ENCODE measurements at places on chromosomes 2 and 18.

DNA sequence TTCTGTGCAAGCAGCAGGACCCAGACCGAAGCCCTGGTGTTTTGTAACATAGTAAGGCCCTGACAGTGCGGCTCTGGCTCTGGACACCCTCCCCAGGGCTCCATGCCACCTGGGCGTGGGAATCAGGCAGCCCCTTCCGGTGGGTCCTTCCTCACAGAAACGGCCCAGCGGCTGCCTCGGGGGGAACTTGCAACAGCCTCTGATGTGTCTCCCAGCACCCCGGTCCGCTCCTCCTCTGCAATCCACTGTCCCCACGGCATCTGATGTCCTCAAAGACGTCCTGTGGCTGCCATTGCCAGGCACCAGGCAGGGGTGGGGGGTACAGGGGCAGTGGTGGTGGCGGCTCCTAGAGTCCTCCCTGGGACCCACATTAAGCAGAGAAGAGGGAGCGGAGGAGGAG lies 58.8 kb downstream of the CENPO start:
- no peak for DNase-seq

DNA sequence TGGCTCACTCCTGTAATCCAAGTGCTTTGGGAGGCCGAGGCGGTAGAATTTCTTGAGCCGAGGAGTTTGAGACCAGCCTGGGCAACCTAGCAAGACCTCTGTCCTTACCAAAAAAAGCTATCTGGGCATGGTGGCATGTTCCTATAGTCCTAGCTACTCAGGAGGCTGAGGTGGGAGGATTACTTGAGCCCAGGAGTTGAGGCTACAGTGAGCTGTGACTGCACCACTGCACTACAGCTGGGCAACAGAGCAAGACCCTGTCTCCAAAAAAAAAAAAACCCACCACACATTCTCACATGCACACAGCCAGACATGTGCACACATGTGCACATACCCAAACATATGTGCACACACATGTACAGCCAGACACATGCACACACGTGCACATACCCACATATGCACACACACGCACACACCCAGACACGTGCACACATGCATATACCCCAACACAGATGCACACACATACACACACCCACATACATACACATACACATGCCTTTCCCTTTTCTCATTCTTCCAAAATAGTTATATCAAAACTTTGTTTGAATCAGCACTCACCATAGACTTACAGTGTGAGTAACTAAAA lies 14.2 kb downstream of the GREB1 start:
- DNase-seq: no peak

- DNase-seq: no peak
These were observed 996 bp downstream of the PTCD3 start for GRCh38 chr2:86107031-86107430.

- no peak for DNase-seq
These were observed 808.7 kb upstream of the PIK3C3 start for GRCh38 chr18:41146301-41146700.

DNA sequence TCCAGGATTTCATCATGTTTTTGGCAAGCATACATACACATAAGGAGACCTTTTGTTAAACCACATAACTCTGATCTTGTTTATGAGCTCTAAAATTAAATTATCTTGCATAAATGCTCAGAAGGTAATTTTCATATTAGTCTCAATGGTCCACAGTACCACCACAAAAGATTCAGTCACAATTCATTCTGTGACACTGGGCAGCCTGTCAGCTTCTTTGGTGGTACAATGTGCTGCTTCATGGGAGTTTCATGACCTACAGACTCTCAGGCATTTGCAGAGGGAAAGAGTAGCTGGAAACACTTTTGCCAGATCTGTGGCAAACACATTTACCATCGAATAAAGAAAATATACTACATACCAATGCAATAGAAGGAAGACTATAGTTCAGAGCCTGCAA lies 51.3 kb upstream of the ZNF397 start:
- DNase-seq: peak; percentile 12

GRCh38 chr2:201558665-201559064 lies 84.6 kb downstream of the TMEM237 start:
- no peak for DNase-seq

DNA sequence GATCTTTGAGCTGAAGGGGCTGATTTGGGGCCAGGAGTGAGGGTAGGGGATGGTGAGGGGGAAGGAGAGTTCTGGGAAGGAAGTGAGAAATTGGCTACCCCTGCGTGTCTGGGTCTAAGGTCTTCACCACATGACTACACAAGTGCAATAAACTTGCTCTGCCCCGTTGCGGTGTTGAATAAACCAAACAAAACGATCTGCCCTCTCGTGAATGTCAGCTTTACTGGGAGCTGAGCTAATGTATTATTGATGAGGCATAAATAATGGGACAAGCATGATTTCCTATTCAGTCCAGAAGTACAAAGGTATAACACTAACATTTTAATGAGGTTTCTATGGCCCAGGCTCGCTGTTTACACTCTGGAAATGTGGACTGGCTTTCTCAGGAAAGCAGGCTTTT lies 8.0 kb upstream of the CFAP221 start:
- no peak for DNase-seq

DNA sequence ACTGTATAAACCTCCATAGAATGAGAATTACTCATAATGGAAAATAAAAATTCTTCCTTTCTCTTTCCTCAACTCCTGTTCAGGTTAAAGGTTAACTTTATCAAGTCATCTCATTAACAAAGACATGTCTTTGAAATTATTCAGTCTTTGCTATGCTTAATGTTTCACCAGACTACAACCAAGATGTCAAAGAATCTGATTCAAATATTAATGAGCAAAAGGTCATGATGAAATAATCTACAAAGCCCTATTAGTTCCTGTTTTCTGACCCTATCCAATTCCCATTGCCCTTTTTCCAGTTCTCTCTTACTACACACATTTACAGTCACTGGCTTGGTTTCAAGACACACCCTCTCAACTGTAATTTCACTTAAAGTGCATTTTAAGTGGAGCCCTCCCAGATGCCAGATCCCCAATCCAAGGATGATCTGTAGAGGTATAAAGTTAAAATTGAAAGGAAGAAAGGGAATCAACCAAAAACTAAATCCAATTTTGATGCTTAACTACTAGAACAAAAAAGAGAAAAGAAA lies 246.9 kb upstream of the CYP26B1 start:
- DNase-seq: no peak

DNA sequence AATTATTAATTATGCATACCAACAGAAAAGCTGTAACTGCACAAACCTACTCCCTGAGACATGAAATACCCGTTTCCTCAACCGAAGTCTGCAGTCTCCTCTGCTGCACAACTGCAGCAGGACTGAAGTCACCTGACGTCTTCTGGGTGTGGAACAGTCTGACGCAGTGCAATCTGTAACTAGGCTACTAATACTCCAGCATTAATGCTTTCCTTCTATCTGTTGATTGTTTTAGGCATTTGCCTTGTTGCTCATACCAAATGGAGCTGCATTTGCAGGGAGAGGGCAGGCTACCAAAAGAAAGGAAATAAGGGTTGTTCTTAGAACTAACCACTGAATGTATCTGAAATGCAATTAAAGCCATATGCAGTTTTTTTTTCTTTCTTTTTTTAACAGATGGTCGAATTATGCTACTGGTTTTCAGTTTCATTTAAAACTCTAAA lies 40.1 kb downstream of the RTN4 start:
- DNase-seq: peak; percentile 66

GRCh38 chr2:74843899-74844298 lies 10.0 kb downstream of the HK2 start:
- DNase-seq: peak; percentile 76

DNA sequence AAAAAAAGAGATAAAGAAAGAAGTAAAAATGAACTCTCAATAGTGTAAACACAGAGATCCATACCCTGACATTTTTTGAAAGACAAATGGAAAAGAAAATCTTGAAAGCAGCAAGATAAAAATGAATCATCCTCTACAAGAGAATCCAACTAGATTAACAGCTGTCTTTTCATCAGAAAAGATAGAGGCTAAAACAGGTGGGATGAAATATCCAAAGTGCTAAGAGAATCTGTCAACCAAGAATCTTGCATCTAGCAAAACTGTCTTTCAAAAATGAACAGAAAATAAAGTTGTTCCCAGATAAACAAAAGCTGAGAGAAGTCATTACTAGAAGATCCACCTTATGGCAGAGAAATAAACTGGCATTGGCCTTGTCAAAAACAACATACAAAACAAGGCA lies 117.3 kb upstream of the MAPRE2 start:
- DNase-seq: no peak

Data from AG10803 (cell line).